RPMI7951 (cell line): ENCODE measurements at places on chromosomes 5 and 9.

GRCh38 chr5:96699186-96699820 lies 37.1 kb downstream of the CAST start:
- peak; percentile 10 for DNase-seq

- no peak for DNase-seq
These were observed 13.5 kb downstream of the ADAMTS2 start for GRCh38 chr5:179331591-179332375.

DNA sequence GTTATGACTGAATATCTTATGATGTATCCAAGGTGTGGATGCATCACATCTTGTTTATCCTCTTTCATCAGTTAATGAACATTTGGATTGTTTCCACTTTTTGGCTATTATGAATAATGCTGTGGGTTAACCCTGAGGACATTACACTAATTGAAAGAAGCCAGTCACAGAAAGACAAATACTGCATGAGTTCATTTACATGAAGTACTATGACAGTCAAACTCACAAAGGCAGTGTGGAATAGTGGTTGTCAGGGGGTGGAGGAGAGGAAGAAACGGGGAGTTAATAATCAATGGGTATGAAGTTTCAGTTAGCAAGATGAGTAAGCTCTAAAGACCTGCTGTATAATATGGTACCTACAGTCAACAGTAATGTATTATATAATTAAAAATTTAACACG lies 409.4 kb upstream of the CTNND2 start:
- DNase-seq = no peak

DNA sequence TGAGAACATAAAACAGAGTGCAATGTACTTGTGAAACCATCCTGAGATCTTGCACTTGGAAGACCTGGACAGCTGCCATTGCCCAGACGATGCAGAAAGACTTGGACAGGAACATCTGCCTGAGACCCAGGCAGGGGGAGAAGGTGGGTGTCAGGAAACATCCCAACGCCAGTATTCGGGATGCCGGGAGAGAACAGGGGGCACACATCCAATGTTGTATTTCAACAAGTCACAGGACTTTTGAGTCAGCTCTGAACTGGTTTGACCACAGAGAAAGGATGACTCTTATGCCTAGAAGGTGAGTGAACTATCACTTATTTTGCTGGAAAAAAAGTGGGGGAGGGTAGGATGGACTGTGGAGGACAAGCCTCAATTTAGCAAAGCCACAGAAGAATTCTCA lies 124.6 kb downstream of the ROR2 start:
- DNase-seq = peak; percentile 32

- peak; percentile 57 for DNase-seq
These were observed 1.9 kb downstream of the VLDLR start for GRCh38 chr9:2623288-2624050.

DNA sequence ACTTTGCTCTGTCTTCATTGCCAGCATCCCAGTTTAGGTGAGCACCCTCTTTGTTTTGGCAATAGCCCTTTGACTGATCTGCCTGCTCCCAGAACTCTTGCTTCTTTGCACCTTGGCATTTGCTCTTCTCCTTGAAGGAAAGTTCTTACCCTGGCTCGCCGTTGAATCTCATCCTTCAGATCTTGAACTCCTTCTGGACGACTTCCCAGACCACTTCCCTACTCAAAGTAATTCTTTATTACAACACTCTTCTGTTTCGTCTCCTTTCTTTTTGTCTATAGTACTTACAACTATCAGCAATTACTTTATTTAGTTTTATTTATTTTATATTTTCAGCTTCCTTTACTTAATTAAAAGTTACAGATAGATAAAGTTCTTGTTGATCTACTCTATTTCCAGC lies 1510.1 kb downstream of the MAT2B start:
- DNase-seq = no peak

DNA sequence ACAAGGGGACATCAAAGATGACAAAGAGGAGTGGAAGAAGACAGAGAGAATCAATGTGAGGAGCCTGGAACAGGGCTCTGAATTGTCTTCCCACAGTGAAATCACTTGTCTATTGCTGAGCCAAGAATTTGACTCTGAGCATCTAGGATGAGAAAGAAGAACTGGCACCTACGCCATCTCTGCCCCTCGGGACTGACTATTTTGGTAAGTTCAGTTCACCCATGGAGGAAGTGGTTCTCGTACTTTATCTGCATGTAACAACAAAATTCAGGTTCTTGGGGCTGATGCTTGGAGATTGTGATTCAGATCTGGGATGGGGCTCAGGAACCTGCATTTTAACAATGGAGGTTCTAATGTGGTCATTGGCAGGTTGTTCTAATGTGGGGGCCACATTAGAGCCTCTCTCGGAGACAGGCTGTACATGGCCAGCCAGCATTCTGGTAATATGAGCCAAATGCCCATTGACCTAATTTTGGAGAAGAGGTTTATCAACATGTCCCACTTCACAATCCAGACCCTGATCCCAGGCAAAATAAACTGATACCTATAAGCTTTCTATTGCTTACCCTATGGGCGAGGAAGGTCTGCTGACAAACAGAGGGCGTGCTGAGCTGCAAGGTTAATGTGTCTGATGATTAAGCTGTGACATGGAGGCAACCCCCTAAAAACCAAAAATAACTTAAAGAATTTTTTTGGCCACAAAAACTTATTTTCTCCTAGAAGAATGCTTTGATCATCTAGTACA lies 2.7 kb upstream of the IL12B start:
- DNase-seq = no peak

GRCh38 chr5:107993341-107993740 lies 322.6 kb upstream of the EFNA5 start:
- no peak for DNase-seq

GRCh38 chr5:133353741-133354140 lies 258.6 kb downstream of the FSTL4 start:
- DNase-seq = no peak

DNA sequence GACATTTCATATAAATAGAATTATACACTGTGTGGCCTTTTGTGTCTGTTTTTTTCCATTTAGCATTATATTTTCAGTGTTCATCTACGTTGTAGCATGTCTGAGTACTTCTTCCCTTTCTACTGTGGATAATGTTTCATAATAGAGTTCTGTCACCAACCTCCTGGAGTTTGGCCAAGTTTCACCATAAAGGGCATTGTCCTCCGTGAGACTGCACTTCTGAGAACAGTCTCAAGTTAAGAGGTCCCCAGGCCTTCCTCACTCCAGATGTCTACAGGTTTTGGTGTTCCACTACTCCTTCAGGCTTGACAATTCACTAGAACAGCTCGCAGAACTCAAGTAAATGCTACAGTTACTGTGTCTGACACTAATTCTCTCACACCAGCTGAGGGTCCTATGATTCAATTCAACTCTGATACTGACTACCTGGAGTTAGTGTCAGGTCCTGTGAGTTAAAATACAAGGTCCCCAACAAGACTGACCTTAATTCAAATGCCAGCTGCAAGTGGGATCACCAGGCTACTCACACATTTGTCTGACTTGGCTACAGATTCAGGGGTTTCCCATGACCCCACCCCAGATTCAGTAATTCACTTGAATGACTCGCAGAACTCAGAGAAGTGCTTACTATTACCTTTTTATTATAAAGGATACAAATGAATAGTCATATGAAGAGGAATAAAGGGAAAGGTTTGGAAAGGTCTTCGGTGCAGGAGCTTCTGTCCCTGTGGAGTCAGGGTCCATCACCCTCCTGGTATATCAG lies 31.1 kb downstream of the SLC35A4 start:
- DNase-seq = no peak

DNA sequence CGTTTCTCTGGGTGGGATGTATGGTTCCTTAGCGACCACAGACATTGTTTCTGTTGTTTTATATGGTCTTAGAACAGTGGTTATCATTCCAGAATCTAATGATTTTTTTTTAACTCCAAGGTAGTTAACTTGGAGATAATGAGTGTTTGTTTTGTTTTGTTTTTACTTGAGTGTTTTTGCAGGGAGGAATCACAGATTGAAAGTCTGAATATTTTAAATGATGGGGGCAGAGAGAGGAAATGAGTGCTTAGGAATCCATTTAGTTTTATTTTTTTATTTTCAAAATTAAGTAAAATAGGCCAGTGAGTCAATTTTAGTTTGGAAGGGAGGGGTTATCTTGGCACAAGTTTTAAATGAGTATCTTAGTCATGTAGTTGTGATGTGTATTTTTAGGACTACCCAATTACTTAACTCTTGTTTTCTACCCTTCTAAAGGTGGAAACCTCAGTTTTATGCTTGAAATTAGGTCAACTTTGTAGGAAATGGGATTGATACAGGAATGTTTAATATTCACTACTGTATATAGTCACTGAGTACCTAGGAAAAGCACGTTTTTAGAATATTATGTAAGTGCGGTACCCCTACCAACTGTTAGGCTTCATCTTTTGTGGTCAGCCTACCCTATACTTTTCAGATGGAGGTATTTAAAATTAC lies 2.0 kb downstream of the UBE2R2 start:
- peak; percentile 27 for DNase-seq

- peak; percentile 43 for DNase-seq
These were observed 578 bp upstream of the TNFAIP8 start for GRCh38 chr5:119355244-119355638.

DNA sequence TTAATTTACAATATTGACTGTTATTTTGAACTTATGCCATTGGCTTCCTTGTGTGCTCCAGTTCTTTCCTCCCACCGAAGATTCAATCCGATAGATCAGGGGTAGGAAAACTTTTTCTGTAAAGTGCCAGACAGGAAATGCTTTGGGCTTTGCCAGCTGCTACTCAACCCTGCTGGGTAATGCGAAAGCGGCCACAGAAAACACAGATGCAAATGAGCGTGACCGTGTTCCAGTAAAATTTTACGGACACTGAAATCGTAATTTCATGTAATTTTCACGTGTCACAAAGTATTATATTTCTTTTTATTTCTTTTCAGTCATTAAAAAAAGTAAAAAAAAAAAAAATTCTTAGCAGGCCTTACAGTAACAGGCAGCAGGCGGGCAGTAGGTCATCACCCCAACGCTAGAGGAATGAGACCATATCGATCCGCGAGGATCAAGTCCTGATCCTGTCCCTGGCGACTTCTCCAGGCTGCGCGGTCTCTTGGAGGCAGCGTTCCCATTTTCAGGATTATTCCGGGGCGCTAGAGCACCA lies 599 bp downstream of the NMRK1 start:
- DNase-seq = peak; percentile 59

- DNase-seq = no peak
These were observed 78.0 kb upstream of the FBXL7 start for GRCh38 chr5:15421921-15422412.
